ENCODE measurements at places on chromosomes 1 and 21. TPM values are rescaled to one million over a fixed set of nuclear protein-coding genes. Genes with fewer than 3 reads are reported as not detected.

DNA sequence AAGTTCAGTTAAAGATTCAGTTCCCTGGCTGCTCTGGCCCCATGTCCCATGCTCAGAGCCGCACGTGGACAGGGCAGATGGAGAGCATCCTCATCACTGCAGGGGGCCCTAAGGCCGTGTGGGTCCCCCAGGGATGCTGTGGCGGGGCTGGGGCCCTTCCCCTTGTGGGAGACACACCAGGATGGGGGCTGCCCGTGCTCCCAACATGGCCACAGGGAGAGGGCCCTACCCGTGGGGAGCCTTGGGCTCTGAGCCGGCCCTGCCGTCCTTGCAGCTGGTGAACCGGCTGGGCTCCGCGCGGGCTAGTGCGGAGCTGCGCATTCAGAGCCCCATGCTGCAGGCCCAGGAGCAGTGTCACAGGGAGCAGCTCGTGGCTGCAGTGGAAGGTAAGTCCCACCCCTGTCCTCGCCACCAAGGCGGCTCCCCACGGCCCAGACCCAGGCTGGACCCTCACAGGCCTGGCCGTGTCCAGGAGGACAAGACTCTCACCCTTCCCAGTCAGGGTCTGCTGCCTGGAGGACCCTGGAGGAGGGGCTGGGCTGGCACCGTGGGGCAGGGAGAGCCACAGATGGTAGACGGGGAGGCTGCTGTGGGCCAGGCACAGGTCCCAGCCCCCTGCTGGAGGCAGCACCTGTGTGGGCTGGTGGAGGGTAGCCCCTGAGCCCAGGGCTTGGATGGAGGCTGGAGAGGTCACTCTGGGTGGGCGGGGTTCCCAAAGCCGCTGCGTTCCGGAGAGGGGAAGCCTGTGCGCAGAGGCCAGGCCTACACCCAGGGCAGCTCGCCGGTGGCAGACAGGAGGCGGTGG is 53.8 kb downstream of the TRIM11 start:
- no peaks in the 10 kb centered on the region for H3K27me3 ChIP-seq
- H3K36me3 ChIP-seq: no peaks in the 10 kb centered on the region
- no peak overlapping the region for H3K4me3 ChIP-seq
- no peak overlapping the region for H3K27ac ChIP-seq

GRCh38 chr21:15291621-15292266 is 226.9 kb upstream of the NRIP1 start:
- no peaks in the 10 kb centered on the region for H3K36me3 ChIP-seq
- H3K27me3 ChIP-seq: no peaks in the 10 kb centered on the region
- no peak overlapping the region for H3K4me3 ChIP-seq
- DNase-seq: no peak

DNA sequence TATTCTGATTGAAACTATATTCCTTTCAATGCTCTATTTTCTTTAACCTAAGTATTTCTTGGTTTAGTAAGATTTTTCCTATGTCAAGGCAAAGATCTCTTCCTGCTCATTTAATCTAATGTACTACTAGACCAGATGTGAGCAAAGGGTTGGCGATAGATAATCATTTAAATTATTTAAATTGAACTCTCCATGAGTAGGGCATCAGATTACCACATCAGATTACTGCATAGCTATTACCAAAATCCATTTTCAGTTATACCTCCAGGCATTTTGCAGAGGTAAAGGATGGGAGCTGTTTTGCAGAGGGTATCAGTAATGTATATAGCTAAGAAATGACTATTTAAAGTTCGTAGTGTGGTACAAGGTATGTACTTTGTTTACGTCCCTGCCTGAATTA is 607.9 kb downstream of the PTPRC start:
- H3K36me3 ChIP-seq: no peaks in the 10 kb centered on the region
- no peak overlapping the region for H3K4me3 ChIP-seq
- H3K4me1 ChIP-seq: peaks cover 9% of the 10 kb centered on the region
- no peak for DNase-seq
- no peak overlapping the region for H3K27ac ChIP-seq
- no peaks in the 10 kb centered on the region for H3K27me3 ChIP-seq

GRCh38 chr1:160373696-160374095 is 6.8 kb downstream of the NHLH1 start:
- no peak overlapping the region for H3K4me3 ChIP-seq
- H3K4me1 ChIP-seq: peaks cover 21% of the 10 kb centered on the region
- H3K36me3 ChIP-seq: no peaks in the 10 kb centered on the region
- DNase-seq: no peak
- no peaks in the 10 kb centered on the region for H3K27me3 ChIP-seq
- H3K27ac ChIP-seq: no peak overlapping the region

DNA sequence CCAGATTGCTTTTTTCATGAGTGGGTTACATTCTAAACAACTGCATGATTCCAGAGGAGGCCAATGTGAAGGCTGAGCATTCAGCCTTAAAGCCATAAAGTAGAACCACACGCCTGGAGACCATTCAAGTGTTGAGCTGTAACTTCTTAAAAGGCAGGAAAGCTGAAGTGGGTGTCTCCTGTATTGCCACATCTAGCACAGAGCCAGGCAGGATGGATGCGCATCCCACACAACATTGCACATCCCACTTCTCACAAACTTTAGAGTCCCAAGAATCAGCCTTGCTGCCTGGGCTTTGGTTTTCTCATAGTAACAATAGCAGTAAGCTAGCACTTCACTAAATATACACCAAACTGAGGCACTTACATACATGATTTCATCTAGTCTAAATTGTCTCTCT is 151.7 kb downstream of the DAB1 start:
- no peak for DNase-seq
- H3K27me3 ChIP-seq: no peaks in the 10 kb centered on the region
- no peaks in the 10 kb centered on the region for H3K36me3 ChIP-seq
- H3K27ac ChIP-seq: no peak overlapping the region
- H3K4me1 ChIP-seq: no peaks in the 10 kb centered on the region

Gene YIPF1
- total RNA-seq: 20.8 TPM

Gene RNU1-4
- total RNA-seq: 2,937 TPM

Gene TCEA3
- 0.94 TPM for total RNA-seq

Gene CCDC190
- not detected for total RNA-seq
